ENCODE measurements at places on chromosomes 7 and 10.

- DNase-seq, result no peak
These were observed 165.0 kb downstream of the SLIT1 start for GRCh38 chr10:97020452-97021400.

GRCh38 chr10:75508239-75508813, 76.9 kb downstream of the LRMDA start:
- no peak for DNase-seq

GRCh38 chr7:28190077-28190710, 9.6 kb upstream of the JAZF1 start:
- no peak for DNase-seq

- DNase-seq, result peak; percentile 84
These were observed at the start of gene SRGN for GRCh38 chr10:69087590-69088470. TSS of gene SRGN (plus strand) at chr10:69088103. CDS start at chr10:69088158, 55 bp downstream.

DNA sequence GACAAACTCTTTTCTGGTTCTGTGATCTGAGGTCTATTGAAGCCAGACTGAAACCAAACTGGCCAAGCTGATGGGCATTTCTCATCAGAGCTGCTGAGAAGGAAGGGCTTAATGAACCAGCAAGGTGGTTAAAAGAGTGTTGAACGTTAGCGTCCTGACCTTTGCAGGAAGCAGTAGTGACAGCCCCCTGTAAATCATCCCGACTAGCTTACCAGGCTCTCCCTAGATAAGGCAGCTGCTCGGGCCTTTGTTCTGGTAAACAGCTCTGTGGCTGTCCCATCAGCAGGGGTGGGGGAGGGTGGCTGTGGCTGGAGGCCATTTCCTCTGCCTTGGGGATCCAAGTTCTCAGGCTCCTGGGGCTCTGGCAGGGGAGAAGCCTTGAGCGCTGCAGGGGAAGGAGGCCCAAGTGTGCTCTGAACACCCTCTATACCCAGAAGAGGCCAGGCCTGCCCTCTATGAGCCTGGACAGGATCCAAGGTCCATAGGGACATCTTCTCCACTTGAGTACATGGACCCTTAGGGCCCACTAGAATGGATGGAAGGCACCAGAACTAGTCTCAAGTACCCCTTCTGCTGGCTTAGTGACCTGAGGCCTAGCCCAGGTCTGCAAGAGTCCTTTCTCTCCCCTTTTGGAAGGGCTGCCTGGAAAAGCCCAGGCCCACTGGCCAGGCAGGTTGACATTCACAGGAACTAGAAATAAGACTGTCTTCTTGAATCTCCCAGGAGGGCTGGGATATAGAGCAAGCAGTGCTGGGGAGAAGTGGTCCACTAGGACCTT, 134.6 kb downstream of the ARHGAP22 start:
- DNase-seq, result peak; percentile 92

DNA sequence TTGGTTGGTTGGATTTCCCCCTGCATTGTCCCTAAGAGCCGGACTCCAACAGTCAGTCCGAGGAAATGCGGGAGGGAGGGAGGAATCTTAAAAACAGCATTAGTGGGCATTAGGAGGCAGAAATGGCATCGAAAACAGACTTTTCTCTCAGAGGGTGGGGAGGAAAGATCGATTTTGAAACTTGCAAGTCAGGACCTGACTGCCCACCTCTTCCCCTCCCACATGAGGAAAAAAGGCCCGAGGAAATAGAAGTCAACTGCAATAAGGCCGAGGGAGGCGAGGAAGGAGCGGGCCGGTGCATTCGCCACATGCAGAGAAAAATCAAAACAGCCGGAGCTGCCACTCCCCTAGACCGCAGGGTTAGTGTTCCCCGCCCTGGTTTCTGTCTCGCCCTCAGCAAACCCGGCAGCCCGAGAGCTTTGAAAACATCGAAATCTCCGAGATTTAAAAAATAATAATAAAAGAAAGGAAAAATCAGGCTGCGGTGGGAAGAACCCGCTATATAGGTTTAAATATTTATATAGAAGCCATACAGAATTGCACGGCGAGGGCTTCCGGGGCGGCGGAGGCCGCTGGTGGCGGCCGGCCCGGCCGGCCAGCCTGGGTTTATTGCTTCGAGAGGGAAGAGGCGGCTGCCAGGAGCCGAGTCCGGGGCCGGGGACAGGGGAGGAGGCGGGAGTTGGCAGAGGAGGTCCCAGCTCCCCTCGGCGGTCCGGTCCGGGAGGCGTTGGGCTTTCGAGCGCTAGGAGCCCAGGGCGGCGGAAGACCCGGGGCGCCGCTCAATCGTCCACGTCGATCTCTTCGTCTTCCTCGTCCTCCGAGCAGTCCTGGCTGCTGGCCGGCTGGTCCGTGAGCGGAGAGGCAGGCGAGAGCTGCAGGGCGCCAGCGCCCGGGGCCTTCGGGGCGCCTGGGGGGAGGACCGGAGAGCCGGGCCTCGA, 2.5 kb downstream of the LBX1 start:
- no peak for DNase-seq

DNA sequence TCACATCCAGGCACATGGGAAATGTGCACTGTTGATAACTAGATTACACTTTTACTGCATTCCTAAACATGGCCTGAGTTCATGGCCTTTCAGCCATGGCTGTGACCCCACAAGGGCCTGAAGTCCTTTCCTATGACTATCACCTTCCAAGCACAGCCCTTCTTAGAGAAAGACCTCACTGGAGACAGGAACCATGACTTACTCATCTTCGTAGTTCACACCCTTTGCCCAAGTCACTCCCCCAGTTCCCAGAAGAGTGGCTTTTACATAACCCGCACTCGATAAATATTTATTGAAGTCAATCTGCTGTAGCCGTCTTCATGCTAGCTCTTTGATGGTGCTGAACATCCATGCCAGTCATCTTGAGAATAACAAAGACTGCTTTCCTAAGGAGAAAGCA, 632.5 kb upstream of the NRP1 start:
- no peak for DNase-seq

DNA sequence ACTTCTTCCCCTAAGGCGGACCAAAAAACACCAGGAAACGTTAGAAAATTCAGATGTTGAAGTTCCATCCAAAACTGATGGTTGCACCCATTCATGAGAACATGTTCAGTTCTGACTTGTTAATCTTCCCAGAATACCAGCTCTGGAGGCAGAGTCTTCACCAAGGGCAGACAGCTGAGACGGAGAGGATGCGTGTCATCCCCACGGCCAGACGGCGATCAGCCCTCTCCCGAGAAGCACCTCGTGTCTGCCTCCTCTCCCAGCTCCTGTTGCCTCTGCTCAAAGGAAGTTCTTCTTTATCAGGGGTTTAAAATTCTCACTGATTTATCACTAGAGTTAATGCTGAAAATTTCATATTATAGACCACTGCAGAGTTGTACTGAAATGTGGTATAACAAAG, 269.7 kb downstream of the ZMYND11 start:
- no peak for DNase-seq

DNA sequence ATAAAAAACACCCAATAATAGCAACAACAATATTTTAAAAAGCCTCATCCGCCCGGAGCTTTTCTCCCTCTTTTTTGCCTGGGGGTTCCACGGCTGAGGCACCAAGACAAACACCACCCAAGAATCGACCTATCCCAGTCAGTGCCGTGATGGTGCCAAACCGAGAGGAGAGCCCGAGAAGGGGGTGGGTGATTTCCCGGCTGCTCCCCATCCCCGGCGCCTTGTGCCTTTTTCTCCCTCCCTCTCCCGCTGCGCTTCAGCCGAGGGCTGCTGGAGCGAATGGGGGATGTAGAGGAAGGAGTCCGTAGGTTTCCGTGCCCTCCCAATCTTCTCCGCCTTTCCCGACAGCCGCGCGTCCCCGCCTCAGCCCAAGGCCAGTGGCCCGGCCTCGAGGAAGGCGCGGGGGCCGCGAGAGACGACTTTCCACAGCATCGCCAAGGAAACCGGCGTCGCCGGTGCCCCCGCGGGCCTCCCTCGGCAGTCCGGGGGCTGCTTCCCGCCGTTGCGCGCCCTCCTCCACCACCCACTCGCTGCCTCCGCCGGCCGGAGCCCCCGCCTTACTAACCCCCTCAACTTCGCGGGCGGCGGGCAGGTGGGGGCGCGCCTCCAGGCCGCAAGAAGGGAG, 1.3 kb downstream of the EGR2 start:
- DNase-seq, result no peak

DNA sequence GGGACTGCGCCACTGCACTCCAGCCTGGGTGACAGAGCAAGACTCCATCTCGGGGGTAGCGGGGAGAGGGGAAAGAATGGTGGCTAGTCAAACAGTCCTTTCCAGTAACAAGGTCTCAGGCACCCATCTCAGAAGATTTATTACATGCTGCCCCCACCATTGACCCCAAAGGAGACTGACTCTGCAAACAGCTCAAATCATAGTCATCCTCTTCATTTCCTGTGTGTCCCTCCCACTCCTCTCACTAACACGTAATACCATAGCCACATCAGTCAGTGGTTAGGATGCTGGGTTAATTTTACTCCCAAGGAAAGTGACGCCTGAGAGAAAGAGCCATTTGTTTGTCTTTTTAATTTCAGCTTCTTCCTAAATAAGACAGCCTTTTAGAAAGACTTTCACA, 56.6 kb upstream of the BET1 start:
- DNase-seq, result no peak

- no peak for DNase-seq
These were observed 224.8 kb upstream of the LYZL1 start for GRCh38 chr10:29063806-29064644.

DNA sequence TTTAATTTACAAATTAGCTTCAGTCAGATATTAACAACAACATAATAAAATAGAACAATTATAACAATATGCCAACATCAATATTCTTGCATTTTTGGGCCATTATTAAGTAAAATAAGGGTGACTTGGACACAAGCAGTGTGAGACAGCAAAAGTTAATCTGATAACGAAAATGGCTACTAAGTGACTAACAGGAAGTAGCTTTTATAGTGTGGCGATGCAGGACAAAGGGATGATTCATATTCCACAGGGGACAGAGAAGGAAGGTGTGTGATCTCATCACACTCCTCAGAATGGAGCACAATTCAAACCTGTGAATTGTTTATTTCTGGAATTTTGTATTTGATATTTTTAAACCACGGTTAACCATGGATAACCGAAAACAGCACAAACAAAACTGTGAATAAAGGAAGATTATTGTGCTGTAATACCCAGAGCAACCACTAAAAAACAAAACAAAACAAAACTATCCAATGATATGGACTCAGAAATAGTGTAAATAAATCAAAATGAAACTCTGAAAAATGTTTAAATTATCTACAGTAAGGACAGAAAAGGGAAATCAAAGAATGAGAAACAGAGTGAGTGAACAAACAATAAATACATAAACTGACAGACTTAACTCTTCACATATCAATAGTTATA, 66.9 kb upstream of the TFEC start:
- peak; percentile 93 for DNase-seq

GRCh38 chr10:47025253-47025539, 114.0 kb downstream of the PTPN20 start:
- no peak for DNase-seq

DNA sequence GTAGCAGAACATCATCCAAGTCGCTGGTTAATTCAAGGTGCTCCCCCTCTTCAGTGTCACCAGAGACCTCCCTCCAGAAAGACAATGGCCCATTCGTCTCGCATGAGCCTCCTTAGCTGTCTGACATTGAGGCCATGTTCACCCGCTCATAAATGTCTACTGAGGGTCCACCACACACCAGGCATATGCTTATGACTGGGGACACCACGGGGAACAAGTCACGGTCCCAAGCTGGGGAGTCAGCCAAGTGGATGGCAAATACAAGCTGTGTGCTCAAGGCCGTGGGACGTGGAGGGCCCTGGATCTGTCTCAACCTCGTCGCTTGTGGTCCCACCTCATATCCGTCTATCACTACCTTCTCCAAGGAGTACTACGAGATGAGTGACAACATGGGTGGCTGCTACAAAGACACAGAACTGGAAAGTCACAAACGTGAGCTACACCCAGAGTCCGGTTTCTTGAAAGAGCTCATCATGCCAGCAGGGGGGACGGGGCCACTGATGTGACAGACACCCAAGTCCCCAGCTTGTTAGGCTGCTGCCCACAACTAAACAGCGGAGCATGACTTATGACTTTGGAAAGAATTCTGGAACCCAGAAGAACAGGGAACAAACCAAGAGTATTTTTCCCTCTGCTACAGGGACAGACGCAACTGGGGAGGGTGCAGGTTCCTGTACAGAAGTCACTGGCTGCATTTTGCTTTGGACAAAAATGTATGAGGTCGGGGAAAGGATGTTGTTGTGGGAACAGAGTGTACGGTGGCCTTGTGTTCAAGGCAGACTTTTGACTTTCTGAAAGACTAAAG, 189.6 kb downstream of the COBL start:
- DNase-seq, result no peak

DNA sequence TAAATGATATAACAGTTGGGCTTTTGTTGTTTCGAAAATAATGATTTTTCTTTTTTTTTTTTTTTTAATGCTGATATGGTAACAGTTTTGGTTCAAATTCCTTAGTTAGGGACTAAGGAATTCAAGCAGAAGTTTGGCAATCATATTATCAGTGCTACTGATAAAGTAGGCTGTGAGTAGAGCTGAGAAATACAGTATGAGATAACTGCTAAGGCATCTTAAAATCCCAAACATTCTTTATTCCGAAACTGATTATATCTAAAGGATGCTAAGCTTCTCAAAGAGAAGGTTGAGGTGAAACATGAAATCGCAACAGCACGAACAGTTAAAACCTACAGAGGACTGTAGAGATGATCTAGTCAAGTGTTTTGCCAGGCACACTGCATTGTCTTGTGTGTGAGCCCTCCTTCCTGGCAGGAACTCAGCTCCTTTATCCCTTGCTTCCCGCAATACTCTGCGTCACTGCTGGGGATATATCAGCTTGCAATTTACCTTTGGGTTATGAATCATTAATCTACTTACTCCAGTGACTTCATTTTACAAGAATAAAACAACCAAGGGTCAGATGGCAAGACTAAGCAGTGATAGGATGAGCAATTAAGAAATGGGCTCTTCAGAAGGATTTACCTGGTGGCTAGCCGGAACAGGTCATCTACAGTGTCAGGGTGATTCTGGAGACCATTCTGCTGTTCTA, 36.7 kb downstream of the IRF5 start:
- DNase-seq, result no peak

- DNase-seq, result no peak
These were observed 549.4 kb upstream of the C7orf33 start for GRCh38 chr7:148041156-148041555.

DNA sequence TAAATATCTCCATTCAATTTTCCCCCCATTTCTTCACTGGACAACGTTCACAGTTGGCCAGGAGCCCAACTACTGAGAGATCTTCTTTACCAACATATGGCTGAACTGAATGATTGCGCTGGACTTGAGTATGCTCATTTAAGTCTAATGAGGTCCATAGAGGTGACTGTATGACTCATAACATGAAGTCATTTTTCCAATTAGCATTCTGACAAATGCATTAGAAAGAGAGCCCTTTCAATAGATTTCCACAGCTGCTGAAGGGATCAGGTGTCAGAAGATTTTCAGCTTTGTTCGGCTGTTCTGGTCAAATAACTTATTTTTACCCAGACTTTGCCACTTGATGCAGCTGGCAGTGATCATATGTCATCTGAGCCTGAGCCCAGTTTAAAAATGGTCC, 438.0 kb downstream of the ETV1 start:
- no peak for DNase-seq

GRCh38 chr7:47906883-47907282, 41.4 kb downstream of the PKD1L1 start:
- DNase-seq, result no peak

Measured in dermis microvascular lymphatic vessel endothelial cell (primary cell).